A172 (cell line): ENCODE measurements at places on chromosomes 7 and 10.
A peak's percentile ranks its signal among the peaks of the same experiment; 100 is the strongest.

- no peak for DNase-seq
These were observed 77.4 kb upstream of the PRR15 start for GRCh38 chr7:29486191-29486700.

DNA sequence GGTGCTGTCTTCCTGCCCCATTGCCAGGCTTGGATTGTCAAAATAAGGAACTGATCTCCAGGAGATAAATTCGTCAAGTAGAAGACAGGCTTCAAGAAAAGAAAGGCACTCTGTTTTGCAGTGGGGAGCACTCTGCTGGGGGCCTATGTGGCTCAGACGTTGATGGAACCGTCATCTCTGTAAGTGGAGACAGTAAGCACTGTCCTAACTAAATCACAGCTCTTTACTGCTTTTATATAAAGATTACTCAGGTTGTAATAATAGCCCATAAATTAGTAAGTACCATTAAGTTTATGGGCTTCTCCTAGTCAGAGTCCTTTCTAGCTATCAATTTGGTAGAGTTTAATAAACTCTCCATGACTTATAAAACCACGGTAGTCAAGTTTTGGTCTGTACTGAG lies 249.9 kb downstream of the FRMD4A start:
- DNase-seq, result no peak

- DNase-seq, result no peak
These were observed 69.7 kb upstream of the FZD8 start for GRCh38 chr10:35711615-35712411.

GRCh38 chr7:77903597-77903996 lies 105.0 kb downstream of the PHTF2 start:
- peak; percentile 16 for DNase-seq

- peak; percentile 90 for DNase-seq
These were observed 94.9 kb upstream of the PIK3CG start for GRCh38 chr7:106770191-106770590.

DNA sequence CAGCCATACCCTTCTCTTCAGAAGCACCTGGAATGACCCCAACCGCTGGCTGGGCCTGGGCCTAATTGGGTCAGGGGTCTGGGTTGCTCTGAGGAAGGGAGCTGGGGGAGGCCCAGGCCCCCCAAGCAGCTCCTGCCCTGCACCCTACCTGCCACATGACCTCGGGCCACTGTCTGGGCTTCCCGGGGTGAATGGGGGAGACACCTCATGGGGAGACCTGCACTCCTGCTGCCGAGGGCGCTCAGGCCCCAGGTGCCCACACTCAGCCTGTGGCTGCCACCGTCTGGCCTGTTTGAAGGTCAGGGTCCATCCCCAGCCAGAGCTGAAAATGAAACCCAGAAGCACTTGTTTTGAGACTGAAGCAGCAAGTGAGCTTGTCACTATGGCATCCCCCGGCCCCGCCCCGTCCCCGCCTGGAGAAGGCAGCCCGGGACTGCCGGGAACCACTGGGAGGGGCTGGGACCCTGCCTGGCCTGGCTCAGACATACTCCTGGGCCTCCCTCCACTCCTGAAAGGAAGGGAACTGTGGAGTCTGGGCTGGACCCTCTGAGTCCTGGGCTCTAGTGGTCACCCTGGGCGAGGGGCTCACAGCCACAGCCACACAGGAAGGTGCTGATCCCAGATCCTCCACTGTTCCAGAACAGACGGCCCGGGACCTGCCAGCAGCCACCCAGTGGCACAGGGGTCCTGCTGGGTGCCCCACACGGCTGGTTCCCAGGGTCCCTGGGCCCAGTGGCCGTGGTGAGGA lies 7.4 kb upstream of the MICALL2 start:
- DNase-seq, result peak; percentile 67

GRCh38 chr7:151426904-151427704 lies 12.8 kb downstream of the CRYGN start:
- DNase-seq, result no peak

GRCh38 chr7:133059263-133059662 lies 22.6 kb downstream of the CHCHD3 start:
- DNase-seq, result no peak

DNA sequence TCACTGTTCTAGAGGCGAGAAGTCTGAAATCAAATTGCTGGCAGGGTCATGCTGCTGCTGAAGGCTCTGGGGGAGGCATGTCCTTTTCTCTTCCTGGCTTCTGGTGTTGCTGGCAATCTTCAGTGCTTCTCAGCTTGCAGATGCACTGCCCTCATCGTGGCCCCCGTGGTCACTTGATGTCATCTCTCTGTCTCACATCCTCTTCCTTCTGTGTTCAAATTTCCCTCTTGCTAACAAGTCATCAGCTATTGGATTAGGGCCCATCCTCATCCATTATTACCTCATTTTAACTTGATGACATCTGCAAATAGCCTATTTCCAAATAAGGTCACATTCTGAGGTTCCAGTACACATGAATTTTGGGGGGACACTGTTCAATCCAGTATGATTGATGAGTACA lies 36.6 kb upstream of the SRGN start:
- DNase-seq, result peak; percentile 41

DNA sequence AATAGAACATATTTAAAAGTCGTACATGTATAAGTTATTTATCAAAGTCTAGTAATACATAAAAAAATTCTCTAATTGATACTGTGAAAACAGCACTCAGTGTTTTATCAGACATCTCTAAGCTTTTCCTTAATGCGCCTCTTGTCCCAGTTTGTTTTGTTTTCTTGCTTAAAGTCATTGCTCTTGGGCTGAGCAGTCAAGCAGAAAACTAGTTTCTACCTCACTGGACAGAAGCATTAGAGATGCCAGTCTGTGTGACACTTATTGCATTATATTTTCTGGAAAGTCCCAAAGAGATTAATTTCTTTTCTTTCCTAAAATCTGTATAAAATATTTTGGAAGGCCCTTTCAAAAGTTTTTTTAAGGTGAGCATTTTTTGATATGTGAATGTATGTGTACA lies 236.2 kb downstream of the PCLO start:
- DNase-seq, result no peak
